ENCODE measurements at places on chromosomes 2 and 18. TPM values are rescaled to one million over a fixed set of nuclear protein-coding genes. Genes with fewer than 3 reads are reported as not detected.

DNA sequence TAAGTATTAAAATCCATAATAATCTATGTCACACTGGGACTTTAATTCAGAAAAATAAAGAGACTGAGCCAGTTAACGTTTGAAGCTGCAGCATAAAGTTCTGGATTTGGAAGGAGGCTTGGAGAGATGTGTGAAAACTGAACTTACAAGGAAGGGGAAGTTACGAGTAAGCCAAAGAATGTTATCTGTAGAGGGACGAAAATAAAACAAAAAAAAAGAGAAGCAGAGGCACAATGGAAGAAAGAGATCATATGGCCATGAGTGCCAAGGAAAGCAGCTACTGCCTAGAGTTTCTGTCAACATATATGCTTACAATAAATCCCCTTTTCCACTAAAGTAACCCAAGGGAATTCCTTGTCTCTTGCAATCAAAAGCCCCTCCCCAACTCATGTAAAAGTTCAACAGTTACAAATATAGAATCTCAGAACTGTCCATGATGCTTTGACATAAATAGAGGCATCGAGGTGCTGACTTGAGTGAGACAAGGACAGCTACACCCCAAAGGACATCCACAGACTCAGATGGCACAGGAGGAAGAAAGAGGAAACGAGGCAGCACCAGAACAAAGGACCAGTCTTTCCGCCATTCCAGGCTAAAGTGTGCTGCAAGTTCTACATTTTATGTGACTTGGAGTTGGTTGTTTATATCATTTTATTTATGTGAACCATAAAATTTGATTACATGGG is 16.1 kb upstream of the ARL5A start:
- DNase-seq = no peak

GRCh38 chr2:74006459-74006858 is 21.7 kb downstream of the TET3 start:
- DNase-seq = no peak

DNA sequence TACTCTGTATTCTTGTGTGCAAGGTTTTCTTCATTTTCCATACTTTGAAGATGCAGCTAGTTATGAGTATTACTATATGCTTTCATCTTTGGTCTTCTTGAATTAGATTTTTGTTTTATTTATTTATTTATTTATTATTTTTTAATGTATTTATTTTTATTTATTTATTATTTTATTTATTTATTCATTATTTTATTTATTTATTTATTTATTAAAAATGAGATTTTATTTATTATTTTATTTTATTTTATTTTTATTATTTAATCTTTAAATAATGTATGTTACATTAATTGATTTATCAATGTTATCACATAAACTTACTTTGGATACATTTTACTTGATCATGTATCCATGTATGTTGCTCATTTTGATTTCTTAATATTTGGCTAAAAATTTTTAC is 132.3 kb upstream of the GALNT13 start:
- no peak for DNase-seq

DNA sequence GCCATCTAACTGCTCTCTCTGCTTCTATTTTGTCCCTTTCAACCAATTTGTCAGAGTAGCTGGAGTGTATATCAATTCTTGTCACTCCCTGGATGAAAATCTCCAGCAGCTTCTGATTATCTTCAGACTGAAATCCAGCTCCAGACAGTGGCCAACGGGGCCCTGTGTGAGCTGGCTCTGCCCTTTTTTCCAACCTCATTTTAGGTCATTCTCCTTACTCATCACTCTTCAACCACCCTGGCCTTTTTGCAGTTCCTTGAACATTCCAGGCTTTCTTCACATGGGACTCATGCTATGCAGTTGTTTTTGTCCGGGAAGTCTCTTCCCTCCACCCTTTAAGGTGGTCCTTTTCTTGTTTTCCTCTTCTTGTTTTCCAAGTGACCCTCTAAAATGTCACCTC is 15.4 kb upstream of the FAP start:
- DNase-seq = no peak

DNA sequence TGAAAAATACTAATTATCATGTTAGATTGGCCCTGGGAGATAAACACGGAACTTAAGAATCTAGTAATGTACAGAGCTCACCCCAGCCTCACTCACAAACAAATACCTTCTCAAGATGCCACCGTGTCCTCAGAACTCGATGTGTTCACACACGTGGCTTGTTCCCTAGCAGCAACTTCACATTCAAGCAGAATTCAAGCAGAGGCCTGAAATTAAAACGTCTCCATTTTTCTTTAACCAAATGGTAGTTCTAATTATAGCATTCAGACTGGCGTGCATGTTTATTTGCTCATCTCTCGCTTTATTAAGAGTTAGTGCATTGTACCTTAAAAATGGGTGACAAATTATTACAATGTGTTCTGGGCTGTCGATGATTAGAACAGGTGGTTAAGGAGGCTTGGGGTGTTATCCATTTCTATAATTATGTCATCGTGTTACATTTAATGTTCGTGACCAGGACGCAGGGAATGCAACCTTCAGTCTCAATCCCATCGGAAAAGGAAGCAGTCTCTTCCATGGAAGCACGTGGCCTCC is 57.3 kb upstream of the SLC66A3 start:
- DNase-seq = no peak

- DNase-seq = no peak
These were observed 102.0 kb downstream of the HIBCH start for GRCh38 chr2:190217616-190218015.

- no peak for DNase-seq
These were observed 135.9 kb downstream of the ALPK2 start for GRCh38 chr18:58492891-58493469.

DNA sequence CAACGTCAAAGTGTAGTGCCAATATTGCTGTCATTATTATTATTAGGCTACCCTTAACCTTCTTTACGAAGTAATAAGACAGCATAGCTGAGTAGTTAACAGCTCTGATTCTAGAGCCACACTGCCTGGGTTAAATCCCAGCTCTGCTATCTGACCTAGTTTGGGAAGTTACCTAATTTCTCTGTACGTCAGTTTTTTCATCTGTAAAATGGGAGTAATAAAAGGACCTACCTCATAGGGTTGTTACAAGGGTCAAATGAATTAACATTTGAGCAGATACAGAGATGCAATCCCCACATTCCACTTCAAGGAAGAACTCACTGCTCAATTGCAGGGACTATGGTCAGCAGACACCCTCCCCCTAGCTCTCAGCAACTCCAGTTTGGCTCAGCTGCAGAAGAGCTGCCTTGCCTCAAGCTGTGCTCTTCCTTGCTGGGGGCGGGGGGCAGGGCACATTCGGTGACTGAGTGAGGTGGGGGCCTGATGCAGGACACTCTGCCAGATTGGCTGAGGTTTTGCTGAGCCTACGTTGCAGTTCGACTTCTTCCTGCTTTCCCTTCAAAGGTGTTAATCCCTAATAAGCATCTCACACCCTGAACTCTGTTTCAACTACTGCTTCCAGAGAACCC is 11.0 kb upstream of the LGALSL start:
- DNase-seq = no peak

DNA sequence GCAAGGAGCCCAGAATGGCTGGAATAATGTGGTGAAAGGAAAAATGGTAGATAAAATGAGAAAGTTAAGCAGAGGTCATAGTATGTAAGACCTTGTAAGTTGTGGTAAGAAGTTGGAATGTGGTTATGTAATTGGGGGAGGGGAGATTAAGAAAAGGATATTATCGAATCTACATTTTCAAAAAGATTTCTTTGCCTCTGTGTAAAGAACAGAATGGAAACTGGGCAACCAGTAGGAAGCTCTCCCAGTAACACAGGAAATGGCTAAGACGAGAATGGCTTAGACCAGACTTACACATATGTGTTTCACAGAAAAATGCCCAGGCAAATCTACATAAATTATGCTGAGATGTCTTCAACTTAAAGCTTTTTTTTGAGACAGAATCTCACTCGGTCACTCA is 13.2 kb downstream of the MEMO1 start:
- no peak for DNase-seq

DNA sequence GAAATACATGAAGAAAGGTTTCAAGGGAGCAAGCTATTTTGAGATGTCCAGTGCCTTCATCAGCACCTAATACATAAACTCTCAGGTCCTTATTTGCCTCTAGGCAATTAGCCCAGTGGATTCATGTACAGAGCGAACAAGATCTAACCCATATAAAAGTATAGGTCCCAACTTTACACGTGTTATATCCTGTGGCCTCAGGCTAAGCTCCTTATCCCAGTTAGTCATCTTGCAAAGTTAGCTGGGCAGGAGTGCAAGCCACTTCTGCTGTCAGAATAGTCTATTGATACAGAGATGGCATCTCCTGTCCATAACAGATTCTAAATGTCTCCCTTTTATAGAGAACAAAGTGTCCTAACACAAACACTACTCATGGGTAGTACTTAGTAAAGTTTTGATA is 203.9 kb upstream of the PIK3C3 start:
- no peak for DNase-seq

- DNase-seq = no peak
These were observed 138.6 kb downstream of the NFATC1 start for GRCh38 chr18:79534356-79534755.

- DNase-seq = peak; percentile 51
These were observed 43.3 kb upstream of the EDAR start for GRCh38 chr2:109032229-109032820.

DNA sequence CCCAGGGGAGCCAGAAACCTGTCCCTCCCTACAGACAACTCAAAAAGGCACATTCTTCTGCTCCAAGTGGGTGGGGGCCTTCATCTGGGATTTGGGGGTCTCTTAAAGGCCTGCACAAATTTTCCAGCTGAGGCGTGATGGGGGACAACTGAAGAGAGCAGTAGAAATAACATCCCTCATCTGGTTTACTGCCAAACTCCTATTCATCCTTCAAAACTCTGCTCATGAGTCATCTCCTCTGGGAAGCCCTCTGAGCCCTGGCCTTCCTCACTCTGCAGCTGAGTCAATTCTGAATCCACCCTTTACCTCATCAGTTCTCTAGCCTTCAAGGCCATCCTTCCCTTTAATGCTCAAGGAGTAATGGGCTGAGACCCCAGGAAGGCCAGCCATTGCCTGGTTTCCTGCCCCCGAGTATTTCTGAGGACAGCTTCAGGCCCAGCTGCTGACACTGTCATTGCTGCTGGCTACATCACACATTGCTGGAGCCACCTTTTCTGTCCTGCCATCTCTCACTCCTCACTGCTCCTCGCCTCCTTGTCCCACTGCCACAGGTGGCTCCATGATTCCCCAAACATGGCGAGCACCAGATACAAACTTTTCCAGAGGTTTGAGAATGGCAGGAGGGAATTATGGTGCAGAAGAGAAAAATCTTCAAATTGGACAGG is 32.2 kb upstream of the GLI2 start:
- no peak for DNase-seq

GRCh38 chr2:100192300-100192699 is 49.9 kb upstream of the AFF3 start:
- no peak for DNase-seq

DNA sequence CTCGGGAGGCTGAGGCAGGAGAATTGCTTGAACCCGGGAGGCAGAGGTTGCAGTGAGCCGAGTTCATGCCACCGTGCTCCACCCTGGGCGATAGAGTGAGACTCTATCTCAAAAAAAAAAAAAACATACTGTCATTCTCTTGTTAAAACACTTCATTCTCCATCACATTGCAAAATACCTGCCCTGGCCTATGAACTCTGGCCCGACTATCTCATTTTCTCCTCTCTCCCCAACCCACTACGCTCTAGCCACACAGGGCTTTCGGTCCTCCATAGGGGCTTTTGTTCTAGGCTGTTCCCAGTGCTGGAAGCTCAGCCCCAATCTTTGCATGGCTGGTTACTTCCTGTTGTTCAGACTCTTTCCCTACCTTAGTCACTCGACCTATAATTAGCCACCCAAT is 10.3 kb downstream of the CEP76 start:
- no peak for DNase-seq

- DNase-seq = peak; percentile 57
These were observed 2.2 kb downstream of the STAMBP start for GRCh38 chr2:73830871-73831401.

DNA sequence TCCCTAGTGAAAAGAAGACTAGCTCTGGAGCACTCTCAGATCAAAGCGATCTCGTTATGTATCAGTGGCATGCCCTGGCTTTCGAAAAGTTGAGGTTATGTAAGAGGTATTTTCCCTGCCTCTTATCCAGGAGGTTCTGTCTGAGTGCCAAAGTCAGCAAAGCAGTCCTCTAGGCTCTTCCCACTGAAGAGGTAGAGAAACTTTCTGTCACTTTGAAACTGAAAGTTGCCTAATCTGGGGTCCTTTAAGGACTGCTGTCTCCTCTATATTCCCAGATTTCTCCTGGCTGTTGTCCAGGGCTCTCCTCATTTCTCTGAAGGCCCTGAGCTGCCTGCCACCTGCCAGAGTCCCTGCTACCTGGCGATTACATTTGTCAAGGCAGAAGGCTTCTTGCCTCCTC is 96.3 kb downstream of the B3GNT2 start:
- DNase-seq = no peak

DNA sequence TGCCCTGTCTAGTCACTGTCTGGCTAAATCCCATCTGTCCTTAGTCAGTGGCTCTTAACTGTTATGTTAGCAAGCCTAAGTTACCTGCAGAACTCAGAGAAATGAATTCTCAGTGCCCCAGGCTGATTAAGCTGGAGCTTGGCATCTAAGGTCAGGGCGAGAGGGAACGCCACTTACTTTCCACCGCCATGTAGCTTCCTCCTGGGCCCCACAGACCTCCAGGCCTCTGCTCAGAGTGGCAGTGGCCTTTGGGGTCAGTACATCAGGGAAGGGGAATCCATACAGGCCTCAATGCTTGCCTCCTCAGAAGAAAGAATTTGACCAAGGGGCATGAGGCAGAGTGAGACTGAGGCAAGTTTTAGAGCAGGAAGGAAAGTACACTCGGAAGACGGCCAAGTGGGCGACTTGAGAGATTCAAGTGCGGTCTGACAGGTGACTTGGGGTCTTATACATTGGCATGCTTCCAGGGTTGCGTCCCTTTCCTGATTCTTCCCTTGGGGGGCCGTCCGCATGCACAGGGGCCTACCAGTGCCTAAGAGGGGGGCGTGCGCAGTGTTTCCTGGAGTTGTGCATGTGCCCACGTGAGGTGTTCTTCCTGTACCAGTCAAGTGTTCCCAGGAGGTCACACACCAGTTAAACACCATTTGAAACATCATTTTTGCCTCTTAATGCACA is 64.1 kb downstream of the EMILIN2 start:
- DNase-seq = no peak

SRD5A2 gene
- total RNA-seq = not detected

CPS1 gene
- 0.96 TPM for total RNA-seq

CPLX4 gene
- total RNA-seq = not detected

CDK5R2 gene
- total RNA-seq = not detected

SERPINB2 gene
- total RNA-seq = not detected

SANBR gene
- total RNA-seq = 1.9 TPM

RNU2-63P gene
- 13.1 TPM for total RNA-seq

PSMA8 gene
- 2.1 TPM for total RNA-seq

Data from activated naive CD4-positive, alpha-beta T cell treated with anti-CD3 and anti-CD28 coated beads for 36 hours (primary cell).